ENCODE measurements at places on chromosomes 4 and X. TPM values are rescaled to one million over a fixed set of nuclear protein-coding genes. Genes with fewer than 3 reads are reported as not detected.

DNA sequence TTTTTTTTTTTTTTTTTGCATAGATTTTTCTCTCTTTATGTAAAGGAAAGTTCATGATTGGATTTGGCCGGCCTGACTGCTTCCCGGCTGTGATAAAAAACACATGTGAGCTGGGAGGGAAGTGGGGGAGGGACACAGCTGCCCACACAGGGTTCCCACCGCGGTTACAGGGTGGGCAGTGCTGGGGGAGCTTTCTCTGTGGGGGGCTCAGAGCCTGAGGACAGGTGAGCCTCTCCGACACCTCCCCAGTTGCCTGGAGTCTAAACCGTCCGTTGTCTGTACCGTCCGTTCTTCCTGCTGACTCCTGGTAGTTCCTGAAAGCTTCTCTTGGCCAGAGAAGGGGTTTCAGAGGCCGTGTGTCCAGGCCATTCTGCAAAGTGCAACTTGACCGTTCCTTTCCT lies 21.8 kb downstream of the SHOX start:
- DNase-seq: no peak

- DNase-seq: no peak
Measured at GRCh38 chr4:55446578-55446922, 50.8 kb downstream of the TMEM165 start.

DNA sequence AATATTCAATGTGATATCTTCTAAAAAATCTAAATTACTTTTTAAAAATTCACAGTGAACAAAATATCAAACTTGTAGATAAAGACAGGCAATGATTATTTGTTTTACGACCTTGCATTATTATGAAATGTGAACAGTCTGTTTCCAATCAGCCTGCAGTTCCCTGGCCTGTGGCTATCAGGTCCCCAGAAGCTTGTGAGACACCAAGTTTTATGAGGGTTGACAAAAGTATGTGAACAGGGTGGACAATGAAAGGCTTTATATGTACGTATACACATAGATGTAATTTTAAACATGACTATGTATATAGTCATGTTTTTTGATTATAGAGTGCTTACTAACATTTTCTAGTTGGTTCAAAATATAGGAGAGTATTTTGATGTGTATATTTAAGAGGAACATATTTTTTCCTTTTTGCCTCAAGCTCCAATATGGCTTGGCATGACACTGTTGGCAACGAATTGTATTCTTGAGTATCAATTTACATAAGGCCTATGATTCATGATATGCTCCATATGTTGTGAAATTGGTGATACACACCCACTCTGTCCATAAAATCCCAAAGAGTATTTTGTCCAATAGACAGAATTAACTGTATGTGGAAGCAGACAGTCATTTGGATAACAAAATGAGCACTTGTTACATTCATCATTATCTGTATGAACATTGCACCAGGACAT lies 55.7 kb downstream of the BTC start:
- no peak for DNase-seq

DNA sequence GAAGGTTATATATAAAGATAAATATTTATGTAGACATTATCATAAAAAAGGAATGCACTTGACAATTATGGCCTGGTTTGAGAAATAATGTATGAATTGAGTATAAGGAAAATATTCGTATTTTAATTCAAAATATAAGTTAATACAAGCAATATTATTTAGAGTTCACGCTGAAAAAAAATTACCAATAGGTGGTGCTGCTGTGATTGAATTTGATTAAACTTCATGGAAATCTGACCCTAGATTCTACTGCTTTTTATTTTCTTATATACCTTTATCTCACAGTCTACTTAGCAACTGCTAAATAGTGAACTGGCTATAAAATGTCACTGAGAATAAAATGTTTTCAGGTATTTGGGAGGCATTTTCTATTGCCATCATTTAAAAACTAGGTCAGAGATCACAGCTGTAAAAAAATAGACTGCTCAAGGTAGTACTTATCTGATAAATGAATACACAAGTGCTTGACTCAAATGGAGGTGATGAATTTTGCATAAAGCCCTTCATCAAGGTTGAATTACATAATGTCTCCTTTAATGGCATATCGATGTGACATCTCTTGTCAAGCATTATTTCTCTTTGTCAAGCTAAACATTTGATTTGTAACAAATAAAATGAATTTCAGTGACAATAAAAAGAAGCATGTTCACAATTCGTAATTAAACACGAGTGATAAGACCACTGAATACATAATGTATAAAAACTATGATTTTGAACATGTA lies 1638.8 kb upstream of the PCDH7 start:
- no peak for DNase-seq

- DNase-seq: no peak
Measured at GRCh38 chr4:103197765-103198110, 405 bp downstream of the CENPE start.

The CT45A10 gene
- total RNA-seq: not detected

The TLR10 gene
- not detected for total RNA-seq

The LIMCH1 gene
- 12.9 TPM for total RNA-seq

The TCEAL7 gene
- total RNA-seq: 23.6 TPM
